ENCODE measurements at places on chromosomes 3 and 15. TPM values are rescaled to one million over a fixed set of nuclear protein-coding genes. Genes with fewer than 3 reads are reported as not detected.

GRCh38 chr3:12396471-12396870 lies 87.8 kb upstream of the TSEN2 start:
- no peak for DNase-seq

- DNase-seq = no peak
Observed at GRCh38 chr15:80693682-80694610, 1.2 kb upstream of the ABHD17C start.

Gene ANKRD63
- total RNA-seq = 0.28 TPM

- no peak for DNase-seq
Observed at GRCh38 chr3:61029194-61029593, 222.1 kb downstream of the FHIT start.

DNA sequence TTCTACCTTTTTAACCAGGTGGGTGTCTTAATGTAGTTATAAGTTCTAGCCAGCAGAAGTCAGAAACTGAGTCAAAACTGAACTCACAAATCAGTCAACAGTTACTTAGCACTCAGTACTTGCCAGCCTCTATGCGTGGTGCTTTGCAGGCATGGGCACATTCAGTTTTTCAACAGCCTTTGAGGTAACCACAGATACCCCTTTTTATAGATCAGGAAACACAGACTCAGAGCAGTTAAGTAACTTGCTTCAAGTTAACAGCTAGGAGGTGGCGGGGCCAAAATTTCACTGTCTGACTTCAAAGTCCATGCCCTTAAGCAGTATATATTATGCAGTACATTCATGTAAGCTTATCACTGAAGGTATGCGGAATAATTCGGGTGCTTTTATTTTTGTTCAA lies 139.4 kb downstream of the FHIT start:
- DNase-seq = no peak

DNA sequence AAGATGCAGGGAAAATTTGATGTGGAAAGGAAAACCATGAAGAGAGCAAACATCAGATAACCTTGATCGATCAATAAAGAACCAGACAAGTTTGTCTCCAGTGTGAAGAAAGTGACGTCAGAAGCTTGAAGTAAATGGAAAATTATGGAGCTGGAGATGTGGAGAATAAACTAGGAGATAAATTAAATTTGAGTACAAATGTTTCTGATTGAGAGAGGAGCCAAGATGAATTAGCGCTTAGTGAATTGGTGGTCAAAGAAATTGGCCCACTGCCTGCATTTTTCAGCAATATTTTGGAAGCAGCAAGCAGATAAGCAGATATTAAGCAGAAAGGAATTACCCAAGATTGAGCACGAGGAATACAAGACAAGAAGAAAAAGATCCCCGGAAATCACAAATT lies 567.3 kb upstream of the ZNF385D start:
- no peak for DNase-seq

Gene PLA1A
- total RNA-seq = 0.75 TPM

DNA sequence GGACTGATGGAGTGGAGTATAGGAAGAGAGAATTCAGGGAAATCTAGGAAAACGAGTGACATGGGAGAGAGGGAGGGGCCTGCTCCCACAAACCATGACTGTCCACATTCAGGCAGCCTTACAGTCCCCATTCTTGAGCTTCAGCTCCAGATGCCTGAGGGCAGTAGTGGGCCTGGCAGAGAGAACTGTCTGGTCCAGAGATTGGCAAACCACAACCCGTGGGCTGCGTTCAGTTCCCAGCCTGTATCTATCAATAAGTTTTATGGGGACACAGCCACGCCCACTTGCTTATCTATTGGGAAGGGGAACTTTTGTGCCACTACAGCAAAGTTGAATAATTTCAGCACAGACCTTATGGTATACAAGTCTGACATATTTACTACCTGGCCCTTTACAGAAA lies 63.8 kb downstream of the SLCO2A1 start:
- no peak for DNase-seq

DNA sequence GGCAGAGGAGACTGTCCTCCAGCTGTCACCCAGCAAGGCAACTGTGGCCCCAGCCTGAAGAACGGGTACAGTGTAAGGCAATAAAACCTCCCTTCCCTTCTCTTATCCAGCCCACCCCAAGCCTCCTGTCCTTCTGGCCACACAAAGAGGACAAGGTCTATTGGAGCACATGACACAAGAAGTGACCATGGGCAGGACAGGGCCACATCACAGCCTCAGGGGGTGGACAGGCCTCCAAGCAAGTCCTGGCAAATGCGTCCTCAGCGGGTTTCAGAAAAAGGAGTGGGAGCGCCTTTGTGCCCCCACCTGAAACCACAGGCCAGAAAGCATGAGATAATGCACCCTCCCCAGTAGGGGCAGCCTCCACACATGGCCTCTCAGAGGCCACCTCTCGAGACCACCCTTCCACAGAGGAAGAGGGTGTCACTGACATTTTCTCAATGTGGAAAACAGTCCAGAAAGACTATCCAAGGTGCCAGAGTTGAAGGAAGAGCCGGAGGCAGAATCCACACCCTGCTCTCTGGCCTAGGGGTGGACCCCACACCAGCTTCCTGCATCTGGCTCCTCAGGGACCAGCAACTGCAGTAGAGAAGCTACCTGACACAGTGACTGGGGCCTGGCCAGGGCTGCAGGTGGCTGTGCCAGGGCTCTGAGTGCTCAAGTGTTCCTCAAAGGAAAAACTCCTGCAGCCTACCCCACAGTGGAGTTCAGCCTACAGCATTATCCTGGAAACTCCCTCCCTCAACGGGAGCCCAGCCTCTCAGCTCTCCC lies 43.9 kb downstream of the CCDC12 start:
- no peak for DNase-seq

DNA sequence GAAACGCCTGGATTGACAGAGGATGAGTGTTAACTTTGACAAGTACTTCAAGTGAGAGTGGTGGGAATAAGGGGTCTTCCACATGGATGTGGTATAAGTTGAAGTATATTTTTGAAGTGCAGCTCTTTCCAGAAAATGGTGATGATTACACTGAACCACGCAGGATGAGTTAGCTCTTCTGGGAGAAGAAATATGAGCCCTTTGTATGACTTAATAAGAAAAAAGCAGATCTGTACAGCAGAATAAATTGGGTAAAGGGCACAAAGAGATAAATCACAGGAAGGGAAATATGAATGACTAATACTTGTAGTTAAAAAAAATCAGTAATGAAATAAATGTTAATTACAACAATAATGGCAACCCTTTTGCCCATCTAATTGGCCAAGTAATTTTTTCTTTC lies 1.3 kb downstream of the CCR3 start:
- DNase-seq = no peak

- DNase-seq = no peak
Observed at GRCh38 chr15:71825021-71825730, 14.8 kb downstream of the NR2E3 start.

Gene IQCH
- 1.7 TPM for total RNA-seq

Gene CLDN16
- 0.27 TPM for total RNA-seq

DNA sequence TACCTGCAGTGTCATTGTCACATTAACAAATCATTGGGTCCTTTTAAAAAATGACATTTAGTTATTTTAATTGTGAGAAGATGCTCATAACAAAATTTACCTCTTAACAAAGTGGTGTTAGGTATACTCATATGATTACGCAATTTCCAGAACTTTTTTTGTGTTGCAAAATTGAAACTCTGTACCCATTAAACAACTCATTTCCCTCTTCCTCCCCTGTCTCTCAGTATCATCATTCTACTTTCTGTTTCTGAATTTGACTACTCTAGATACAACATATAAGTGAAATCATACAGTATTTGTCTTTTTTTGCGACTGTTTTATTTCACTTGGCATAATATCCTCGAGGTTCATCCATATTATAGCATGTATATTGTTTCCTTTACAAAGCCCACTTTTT lies 58.7 kb upstream of the CHST2 start:
- DNase-seq = no peak

Data from Caco-2 (cell line).